ENCODE measurements at places on chromosomes 5 and 9. TPM values are rescaled to one million over a fixed set of nuclear protein-coding genes. Genes with fewer than 3 reads are reported as not detected.

- DNase-seq, result no peak
These were observed 1.5 kb downstream of the GPR21 start for GRCh38 chr9:123034881-123035510.

CRB2 gene
- total RNA-seq, result 0.08 TPM

DNA sequence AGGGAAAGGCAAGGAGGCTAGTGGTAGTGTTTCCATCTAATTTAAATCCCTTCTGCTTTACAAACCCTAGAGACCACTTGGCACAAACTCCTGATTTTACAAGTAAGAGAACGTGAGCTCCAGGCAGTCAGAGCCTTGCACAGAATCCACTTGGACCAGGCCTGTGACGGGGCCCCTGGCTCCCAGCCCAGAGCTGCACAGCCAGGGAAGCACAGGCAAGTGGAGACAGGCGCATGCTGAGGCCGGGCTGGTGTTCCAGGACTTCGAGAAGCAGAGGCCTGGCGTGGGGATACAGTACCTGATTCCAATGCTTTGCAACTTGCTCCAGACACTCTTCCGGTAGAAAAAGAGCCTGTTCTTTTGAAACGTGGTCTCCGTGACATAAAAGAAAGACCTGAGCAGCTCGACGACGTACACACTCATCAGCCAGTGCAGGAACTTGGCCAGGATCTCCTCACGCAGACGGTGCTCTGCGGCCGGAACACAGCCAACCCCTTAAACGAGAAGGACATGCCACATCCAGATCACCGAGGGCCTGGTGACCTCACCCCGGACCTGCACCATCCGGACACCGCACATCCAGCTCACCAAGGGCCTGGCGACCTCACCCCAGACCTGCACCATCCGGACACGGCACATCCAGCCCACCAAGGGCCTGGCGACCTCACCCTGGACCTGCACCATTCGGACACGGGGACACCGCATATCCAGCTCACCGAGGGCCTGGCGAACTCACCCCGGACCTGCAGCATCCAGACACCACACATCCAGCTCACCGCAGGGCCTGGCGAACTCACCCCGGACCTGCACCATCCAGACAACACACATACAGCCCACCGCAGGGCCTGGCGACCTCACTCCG is 12.5 kb downstream of the TERT start:
- DNase-seq, result no peak

DNA sequence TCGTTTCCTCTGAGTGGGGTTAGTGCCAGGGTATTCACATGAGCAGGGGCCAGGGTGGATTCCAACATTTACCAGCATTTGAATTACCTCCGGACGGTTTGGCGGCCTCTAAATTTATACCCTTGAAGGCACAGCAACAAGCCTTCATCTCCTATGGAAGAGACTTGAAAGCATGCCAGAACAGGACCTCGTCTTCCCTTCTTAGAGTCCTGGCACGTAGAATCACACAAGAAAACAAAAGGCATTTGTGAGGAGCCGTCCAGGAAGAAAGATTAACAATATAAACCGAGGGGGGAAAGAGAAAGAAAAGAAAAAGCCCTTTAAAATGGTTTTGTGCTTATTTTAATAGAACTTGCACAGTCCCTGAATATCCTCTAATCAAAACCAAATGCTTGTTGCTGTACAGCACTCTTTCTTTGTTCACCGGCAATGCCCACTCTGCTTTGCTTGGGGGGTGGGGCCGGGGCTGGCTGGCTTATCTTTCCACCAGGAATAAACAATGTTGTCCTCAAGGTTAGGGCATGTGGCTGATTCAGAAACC is 575.8 kb upstream of the ZNF462 start:
- DNase-seq, result peak; percentile 0

DNA sequence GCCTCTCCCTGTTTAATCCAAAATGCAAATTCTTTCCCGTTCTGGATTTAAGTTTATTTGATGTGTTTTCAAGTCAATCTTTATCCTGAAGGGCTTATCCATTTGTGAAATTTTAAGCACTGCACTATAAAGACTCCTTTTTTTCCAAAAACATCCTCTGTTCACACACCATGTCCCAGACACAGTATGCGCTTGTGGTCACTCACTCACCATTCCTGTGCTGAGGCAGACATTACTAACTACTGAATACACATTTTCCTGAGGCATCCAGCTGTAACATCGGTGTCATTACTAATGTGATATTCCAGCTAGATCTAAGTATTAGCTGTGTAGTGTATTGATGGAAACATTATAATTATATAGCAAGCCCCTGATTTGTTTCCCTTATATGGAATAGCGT is 298.4 kb downstream of the KCTD16 start:
- DNase-seq, result peak; percentile 21

GRCh38 chr5:10173716-10174115 is 76.0 kb downstream of the ATPSCKMT start:
- DNase-seq, result no peak

- peak; percentile 42 for DNase-seq
These were observed 111.8 kb downstream of the HMHB1 start for GRCh38 chr5:143923634-143924266.

GRCh38 chr9:89243296-89244061 is 64.9 kb upstream of the SHC3 start:
- DNase-seq, result no peak

DNA sequence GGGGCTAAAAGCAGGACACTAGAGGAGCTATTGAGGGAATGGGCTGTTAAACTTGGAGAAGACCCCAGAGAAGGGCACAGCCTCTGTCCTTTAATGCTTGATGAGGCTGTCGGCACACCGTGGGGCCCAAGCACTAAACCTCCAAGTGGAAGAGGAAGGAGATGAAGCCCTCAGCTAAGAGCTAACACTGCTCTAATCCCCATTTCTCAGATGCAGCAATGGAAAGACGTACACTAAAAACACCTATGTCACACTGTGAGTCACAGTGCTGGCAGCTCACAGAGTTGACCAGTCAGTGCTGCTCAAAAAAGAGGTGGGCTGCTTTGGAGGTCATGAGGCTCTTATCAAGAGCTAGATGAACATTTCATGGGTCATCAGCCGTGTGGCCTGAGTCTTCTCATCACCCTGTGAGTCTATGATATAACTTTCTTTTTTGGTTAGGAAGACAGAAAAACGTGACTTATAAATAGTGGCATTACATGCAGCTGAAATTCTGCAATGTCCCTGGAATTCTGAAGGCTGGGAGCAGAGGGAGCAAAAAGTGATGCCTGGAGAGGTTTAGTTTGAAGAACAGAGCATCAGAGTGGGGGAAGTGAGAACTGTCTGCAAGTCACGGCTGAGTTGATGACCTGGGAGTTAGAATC is 21.5 kb downstream of the TNFSF8 start:
- peak; percentile 52 for DNase-seq

- peak; percentile 38 for DNase-seq
These were observed 416.5 kb upstream of the CCNH start for GRCh38 chr5:87829217-87829551.

PDE6A gene
- total RNA-seq, result not detected

ELAVL2 gene
- total RNA-seq, result 0.81 TPM

DNA sequence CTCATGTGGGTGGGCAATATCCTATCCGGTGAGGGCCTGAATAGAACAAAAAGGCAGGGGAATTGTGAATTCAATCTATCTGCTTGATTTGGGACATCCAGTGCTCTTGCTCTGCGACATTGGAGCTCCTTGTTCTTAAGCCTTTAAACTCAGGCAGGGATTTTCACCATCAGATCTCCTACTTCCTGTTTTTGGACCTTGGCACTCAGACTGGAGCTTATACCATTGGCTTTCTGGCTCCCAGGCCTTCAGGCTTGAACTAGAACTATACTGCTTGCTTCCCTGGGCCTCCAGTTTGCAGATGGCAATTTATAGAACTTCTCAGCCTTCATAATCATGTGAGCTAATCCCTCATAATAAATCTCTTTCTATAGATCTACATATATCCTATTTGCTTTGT is 134.3 kb upstream of the CLINT1 start:
- no peak for DNase-seq

SLC1A3 gene
- total RNA-seq, result 3.7 TPM

DNA sequence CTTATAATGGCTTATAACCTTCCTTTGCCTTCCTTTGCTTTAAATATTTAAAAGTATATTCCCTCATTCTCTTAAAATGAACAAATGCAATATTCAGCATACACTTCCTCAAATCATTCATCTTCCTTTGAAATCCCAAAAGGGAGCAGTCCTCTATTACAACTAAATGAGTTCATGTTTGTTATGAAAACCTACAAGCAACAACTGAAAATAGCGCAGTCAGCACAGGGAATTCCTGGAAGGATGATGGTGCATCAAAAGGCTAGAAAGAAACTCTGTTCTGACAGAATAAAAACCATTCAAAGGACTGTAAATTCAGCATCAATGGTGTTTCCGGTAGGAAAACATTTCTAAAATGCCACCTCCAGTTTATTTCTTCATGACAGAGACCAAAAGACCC is 3.3 kb downstream of the NR6A1 start:
- no peak for DNase-seq

DNA sequence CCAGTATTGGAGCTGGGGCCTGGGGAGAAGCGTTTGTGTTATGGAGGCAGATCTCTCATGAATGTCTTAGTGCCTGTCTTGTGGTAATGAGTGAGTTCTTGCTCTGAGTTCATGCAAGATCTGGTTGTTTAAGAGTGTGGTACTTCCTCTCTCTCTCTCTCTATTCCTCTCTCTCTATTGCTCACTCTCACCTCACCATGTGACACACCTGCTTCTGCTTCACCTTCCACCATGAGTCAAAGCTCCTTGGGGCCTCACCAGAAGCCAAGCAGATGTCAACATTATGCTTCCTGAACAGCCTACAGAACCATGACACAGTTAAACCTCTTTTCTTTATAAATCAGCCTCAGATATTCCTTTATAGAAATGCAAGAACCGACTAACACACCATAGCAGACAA is 242.7 kb upstream of the ADRA1B start:
- no peak for DNase-seq
